Mammary epithelial cell (primary cell): ENCODE measurements at places on chromosomes 4 and X. TPM values are rescaled to one million over a fixed set of nuclear protein-coding genes. Genes with fewer than 3 reads are reported as not detected.
A peak's percentile ranks its signal among the peaks of the same experiment; 100 is the strongest.

The PHOX2B gene
- total RNA-seq = not detected

The KLHL13 gene
- total RNA-seq = 4.2 and 8.7 TPM in 2 replicates

The ZC4H2 gene
- 9.3 and 12.4 TPM in 2 replicates for total RNA-seq

The XAGE1A gene
- total RNA-seq = not detected

The NDNF gene
- not detected in 2 replicates for total RNA-seq

The GIMD1 gene
- total RNA-seq = not detected in 2 replicates

The CSN1S1 gene
- total RNA-seq = not detected

The TLL1 gene
- 5.7 and 10.0 TPM in 2 replicates for total RNA-seq

- DNase-seq = peak; percentile 19
Observed at GRCh38 chr4:7771056-7771455, 168.6 kb downstream of the AFAP1 start.

DNA sequence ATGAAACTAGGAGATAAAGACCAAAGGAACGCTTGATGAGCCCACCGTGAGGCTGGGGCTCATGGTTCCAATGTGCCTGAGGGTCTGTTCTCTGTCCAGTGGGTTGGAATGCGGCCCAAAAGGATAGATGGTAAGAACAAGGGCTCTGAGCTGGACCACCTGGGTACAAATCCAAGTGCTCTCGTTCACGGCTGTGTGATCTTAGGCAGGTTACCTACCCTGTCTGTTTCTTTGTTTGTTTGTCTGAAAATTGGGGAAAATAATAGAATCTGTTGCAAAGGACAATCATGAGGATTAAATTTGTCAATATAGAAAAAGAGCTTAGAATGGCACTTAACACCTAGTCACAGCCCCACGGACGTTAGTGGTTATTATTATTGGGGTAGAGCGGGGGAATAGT, 36.0 kb downstream of the SMIM20 start:
- no peak for DNase-seq

- no peak for DNase-seq
Observed at GRCh38 chr4:173332021-173332487, 2.1 kb downstream of the HMGB2 start.

DNA sequence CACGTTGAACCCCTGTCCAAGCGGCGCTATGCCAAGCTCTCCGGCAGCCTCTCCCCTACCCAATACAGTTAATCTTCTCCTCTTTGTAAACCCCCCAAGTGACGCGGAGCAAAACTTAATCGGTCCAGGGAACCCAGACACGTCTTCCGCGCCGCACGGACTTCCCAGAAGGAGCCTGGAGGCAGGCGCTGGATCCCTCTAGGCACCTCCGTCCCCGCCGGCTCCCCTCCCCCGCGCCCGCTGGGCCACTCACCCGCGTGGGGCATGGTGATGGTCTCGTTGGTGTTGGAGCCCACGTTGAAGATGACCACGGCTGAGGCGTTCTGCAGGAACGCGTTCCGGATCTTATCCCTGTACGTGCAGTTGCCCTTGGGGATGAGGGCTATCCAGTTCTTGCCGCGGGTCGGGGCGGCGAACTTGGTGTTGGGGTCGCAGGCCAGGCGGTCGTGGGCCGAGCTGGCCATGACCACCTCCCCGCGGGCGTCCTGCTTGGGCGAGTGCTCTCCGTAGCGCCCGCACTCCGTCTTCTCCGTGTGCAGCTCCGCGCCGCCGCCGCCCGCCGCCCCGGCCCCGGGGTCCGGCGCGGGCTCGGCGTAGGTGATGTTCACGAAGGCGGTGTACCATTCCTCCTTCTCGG, 1.1 kb downstream of the RNF150 start:
- DNase-seq = peak; percentile 3

GRCh38 chr4:27085396-27085795, 224.8 kb downstream of the STIM2 start:
- no peak for DNase-seq

GRCh38 chrX:137313627-137314026, 252.3 kb upstream of the ZIC3 start:
- no peak for DNase-seq

- no peak for DNase-seq
Observed at GRCh38 chr4:76696109-76696508, 201.8 kb downstream of the SOWAHB start.

DNA sequence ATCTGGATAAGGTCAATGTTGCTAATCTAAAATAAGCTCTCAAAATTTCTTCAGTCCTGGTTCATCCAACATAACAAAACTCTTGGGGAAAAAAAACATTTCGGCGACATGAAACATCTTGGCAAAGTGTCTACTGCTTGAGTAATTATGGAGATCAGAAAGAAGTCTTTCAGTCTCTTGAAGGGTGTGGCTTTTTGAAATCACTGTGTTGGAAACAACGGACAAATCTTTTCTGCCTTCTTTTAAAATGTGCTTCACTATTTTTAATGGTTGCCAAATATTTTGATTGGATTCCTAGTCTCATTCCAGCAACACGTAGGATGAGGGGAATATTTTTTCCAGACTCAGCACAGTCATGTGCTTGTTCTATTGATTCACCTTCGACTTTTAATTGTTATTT, 138.6 kb downstream of the KLHL8 start:
- no peak for DNase-seq

GRCh38 chr4:48340276-48340964, 909 bp upstream of the SLAIN2 start:
- peak; percentile 54 for DNase-seq

DNA sequence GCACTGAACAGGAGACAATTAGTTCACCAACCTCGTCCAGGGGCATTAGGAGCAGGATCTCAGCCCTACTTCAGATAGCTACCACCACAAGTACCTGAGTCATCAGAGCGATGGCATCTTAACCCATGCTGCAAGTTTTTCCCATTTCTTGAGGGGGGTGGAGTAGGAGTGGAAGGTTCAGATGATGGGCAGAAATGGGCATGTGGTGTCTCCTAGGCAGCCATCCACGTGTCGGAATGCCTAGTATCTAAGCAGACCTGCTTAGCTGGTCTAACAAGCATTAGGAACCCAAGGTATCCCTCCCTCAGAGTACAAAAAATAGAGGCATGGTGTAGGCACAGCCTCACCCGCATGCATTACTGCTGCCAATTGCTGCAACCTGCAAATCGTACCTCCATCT, 159.1 kb upstream of the DGKK start:
- DNase-seq = peak; percentile 10

GRCh38 chrX:56615282-56615681, 51.9 kb downstream of the UBQLN2 start:
- DNase-seq = no peak
